Liver (tissue), 10 donors: ENCODE measurements at places on chromosomes 2 and 18.

GRCh38 chr2:223815884-223816570, 21.4 kb downstream of the AP1S3 start:
- no peak for DNase-seq

- no peak for DNase-seq
Measured at GRCh38 chr2:126748929-126749518, 93.1 kb downstream of the GYPC start.

DNA sequence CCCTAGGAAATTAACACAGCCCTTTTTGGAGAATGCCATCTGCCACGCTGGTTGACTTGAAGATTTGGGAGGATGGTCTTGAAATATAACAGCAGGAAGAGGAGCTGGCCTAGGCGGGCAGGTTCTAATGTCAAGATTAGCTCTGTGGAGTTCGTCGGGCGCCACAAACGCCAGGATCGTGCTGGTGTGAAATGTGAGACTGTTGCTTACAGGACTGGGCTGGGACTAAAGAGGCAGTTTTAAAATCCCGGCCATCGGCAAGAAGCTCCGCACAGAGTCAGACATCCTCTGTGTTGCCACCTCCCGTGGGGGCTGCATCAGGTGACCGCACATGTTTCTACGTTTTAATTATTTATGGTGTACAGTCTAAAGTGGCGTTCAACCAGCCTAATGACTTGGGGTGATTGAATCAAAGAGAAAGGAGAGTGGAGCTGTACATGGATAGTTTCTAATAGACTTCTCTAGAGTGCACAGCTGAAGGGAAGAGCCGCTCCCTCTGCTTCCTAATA, 99.4 kb upstream of the BCL11A start:
- DNase-seq = no peak

- DNase-seq = no peak
Measured at GRCh38 chr18:6382963-6383362, 31.7 kb downstream of the L3MBTL4 start.

- DNase-seq = no peak
Measured at GRCh38 chr2:234861841-234862735, 89.7 kb upstream of the SH3BP4 start.

DNA sequence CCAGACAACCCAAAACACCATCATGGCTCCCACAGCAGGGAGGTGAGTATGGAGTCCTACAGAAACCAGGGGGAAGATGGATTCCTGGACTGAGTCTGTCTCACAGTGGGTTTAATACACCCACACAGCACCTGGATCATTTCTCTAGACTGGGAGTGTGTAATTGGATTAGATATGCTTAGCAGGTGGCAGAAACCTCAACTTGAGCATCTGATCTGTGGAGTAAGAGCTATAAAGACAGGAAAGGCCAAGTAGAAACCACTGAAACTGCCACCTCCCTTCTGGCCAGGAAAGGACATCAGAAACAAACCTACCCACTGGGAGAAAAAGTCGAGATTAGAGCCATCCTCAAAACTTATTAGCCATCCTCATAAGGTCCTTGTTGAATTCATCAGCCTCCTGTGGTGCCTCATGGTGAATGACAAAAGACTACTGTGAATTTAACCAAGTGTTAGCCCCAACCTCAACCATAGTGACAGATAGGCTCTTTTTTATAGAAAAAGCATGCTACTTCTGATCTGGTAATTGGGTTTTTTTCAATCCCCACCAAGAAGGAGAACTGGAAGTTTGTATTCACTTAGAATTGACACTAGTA, 28.1 kb upstream of the CHST9 start:
- DNase-seq = no peak

GRCh38 chr18:25560369-25560768, 208.4 kb upstream of the ZNF521 start:
- DNase-seq = no peak

- no peak for DNase-seq
Measured at GRCh38 chr2:188382107-188382506, 90.4 kb downstream of the GULP1 start.

- DNase-seq = no peak
Measured at GRCh38 chr2:109616184-109616583, 2.0 kb downstream of the SOWAHC start.

- DNase-seq = no peak
Measured at GRCh38 chr18:1075322-1075721, 170.7 kb downstream of the ADCYAP1 start.
